Hematopoietic multipotent progenitor cell treated with erythropoietin and hydrocortisone succinate and interleukin-3 and kit ligand, for 6 days (in vitro differentiated cells): ENCODE measurements at places on chromosomes 1 and 21.

- DNase-seq, result no peak
These were observed 1290.5 kb upstream of the B3GALT2 start for GRCh38 chr1:194476872-194477271.

GRCh38 chr1:227092069-227092468 is 152.0 kb downstream of the COQ8A start:
- DNase-seq, result no peak

DNA sequence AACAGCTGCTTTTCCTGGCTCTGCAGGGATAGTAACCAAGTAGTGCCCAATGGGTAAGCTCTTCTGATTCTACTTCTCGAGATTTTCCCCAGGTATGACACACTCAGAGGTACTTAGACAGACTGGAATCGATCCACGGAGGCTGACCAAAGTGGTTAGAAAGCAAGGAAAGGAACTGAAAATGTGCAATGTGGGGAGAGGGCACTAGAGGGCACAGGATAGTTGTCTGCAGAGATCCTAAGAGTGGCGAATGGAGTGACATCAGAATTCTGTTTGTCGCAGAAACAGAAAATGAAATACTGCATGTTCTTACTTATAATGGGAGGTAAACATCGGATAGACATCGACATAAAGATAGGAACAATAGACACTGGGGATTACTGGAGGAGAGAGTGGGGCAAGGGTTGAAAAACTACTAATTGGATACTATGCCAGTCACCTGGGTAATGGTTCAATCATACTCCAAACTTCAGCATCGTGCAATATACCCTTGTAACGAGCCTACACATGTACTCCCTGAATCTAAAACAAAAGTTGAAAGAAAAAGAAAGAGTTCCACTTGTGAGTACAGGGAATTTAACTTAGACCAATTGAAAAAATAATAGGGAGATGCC is 23.3 kb downstream of the CYP2J2 start:
- DNase-seq, result peak; percentile 59

DNA sequence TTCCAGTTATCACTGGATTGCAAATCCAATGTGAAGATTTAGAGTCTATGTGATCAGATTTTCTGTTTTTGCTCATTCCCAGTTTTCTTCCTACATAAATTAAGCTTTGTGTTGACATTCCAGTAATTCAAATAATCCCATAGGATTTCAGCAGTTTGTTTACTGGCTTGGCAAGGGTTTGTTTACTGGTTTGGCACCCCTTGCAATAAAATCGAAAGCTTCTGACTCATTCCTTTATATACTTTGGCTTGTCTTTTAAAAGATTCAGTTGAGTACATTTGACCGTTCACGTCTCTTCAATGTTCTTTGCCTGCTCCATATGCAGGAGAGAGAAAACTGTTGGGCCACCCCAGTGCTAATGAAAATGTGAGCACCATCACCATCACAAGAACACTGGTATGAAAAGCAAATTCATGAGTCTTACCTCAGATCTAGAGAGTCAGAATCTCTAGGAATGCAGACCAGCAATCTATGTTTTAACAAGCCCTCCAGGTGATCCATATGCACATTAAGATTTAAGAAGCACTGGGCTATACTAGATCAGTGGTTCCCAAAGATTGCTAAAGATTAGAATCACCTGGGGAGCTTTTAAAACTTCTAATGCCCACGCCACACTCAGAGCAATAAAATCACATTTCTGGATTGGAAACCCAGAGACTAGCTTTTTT is 32.8 kb downstream of the ZC3H11B start:
- DNase-seq, result no peak

DNA sequence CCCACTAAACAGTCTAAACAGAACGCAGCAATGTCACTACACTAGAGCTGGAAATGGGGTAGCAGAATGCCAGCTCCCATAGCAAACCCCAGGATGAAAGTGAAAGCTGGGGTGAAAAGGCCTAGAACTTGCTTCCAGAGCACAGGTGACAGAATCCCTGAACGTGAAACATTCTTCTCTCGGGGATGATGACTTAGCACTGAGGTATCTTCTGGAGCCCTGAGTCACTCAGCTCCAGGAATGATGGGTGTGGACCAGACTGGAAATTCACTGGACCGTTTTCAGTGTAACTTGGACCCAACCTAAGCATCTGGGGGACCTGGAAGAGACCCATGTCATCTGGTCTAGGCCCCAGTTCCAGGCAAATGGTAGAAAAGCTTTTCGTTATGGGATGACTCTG is 108.9 kb downstream of the CDC7 start:
- no peak for DNase-seq

DNA sequence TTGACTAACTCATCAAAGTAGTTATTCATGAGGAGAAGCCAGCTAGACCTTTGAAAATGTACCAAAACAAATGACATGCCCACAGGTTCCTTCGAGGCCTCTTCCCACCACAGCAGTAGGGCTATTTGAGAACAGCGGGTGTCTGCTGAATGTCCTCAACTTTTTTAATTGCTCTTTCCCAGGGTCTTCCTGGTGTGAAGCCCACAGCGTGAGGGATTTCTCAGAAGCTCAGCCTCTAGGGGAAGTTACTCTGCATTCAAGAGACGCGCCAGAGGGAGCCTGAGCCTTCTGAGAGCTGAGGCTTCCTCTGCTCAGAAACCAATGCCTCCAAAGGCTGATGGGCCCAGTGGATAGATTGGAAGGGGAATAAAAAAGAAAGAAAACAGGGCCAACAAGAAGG is 153.6 kb downstream of the OLFM3 start:
- no peak for DNase-seq

- no peak for DNase-seq
These were observed 3.4 kb downstream of the LINGO4 start for GRCh38 chr1:151801846-151802245.

DNA sequence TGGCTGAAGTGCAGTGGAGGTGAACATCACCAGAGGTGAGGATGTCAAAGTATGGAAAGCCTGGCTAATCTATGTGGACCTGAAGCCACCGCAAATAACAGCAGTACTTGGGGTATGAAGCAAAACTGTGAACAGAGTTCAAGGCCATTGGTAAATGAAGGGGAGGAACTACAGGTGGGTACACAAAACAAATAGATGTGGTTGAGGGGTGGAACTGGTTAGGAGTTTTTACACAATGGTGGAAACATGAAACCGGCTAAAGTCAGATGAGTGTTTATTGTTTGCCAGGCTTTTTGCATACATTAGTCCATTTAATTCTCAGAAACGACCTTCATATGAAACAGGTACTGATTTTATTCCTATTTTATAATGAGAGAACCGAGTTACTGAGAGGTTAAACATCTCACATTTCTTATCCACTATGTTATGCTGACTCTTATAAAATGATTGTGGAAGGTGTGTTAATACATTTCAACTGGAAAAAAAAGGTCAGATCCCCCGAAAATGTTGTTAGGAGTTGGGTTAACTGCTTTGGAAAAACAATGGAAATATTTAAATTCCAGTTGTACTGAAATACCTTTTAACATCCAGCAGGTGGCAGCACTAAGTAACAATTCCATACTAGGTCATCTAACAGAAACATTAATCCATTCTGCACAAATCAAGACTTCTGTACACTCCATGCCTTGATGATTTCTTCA is 44.3 kb upstream of the GTF2B start:
- peak; percentile 75 for DNase-seq

- DNase-seq, result peak; percentile 79
These were observed 12.6 kb downstream of the ZC3H12A start for GRCh38 chr1:37486680-37487618.

DNA sequence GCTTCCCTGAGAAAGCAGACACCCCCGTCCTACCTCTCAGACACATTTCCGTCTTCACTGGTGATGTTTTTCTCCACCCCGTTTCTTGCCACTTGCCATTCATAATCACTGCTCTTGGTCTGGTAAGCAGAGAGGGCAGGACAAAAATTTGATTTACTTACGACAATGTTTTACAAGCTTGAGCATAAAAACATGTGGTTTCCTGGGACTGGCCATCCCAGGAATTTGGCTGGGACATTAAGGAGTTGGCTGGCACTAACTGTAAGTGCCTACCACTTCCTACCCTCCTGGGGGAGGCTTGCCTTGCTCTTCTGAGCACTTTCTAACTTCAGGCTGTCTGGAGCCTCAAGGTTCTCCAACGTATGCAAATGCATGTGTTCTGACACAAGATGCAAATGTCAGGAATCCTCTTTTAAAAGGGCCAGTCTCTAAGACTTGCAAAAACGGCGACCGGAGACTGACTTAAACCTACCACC is 24.2 kb downstream of the ZBTB18 start:
- no peak for DNase-seq

DNA sequence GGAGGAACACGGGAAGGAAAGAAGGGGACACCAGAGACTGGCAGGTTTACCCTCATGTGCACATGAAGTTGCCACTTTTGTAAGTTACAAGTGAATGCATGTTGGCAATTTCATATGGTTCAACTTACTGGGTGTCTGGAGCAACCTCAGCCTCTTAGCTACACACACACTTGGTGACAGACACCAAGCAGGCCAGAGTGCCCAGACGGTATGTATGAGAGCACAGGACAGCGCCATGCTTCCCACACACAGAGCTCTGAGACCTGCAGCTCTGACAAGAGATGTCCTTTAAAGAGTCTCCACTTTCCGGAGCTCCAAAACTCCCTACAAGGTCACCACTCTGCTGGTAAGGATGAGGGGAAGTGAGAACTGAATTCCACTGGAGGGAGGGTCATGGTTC is 1.9 kb upstream of the TRABD2B start:
- DNase-seq, result no peak

DNA sequence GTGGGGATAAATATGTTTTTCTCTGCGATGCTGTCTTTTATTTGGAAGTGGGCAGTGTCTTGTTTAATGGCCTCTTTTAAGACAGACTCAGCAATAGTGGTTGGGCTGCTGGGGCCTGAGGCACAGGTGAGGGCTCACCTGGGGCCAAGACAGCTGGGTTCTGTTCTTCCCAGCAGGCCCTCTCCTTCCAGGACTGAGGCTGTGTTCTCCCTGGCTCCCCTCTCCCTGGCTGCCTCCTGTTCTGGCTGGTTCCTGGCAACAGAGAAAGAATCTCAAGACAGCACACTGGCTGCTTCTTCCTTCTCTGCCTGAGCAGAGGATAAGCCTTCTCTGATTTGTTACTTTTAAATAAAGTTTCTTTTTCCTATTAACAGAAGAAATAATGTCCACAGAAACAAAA is 7.4 kb upstream of the GRHL3 start:
- DNase-seq, result no peak

DNA sequence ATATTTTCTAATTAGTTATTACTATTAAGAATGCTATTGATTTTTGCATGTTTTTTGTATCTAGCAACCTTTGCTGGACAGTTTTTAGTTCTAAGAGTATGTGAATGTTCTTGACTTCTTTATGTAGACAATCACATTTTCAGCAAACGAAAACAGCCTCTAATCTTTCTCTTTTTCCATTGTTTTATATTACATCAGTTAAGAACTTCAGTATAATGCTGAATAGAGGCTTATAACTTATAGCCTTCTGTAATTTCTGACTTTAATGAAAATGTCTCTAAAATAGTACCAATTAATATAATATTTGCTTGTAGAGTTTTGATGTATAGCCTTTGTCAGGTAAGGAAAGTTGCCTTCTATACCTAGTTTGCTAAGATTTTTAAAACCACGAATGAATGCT is 33.2 kb upstream of the ATF3 start:
- DNase-seq, result no peak

GRCh38 chr1:175597969-175598765 is 145.2 kb downstream of the TNR start:
- DNase-seq, result no peak

GRCh38 chr1:115090186-115090490 is 835 bp upstream of the TSPAN2 start:
- no peak for DNase-seq

DNA sequence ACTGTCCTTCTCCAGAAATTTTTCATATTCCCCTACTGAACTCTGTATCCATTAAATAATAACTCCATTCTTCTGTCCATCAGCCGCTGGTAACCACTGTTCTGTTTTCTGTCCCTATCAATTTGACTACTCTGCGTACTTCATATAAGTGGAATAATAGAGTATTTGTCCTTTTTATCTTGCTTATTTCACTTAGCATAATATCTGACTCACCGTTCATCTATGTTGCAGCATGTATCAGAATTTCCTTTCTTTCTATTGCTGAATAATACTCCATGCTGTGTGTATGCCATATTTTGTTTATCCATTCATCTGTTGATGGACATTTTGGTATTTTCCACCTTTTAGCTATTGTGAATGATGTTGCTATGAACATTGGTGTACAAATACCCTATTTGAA is 71.9 kb downstream of the CEP350 start:
- DNase-seq, result no peak

- no peak for DNase-seq
These were observed 525.0 kb downstream of the PTPRU start for GRCh38 chr1:29761159-29761928.

DNA sequence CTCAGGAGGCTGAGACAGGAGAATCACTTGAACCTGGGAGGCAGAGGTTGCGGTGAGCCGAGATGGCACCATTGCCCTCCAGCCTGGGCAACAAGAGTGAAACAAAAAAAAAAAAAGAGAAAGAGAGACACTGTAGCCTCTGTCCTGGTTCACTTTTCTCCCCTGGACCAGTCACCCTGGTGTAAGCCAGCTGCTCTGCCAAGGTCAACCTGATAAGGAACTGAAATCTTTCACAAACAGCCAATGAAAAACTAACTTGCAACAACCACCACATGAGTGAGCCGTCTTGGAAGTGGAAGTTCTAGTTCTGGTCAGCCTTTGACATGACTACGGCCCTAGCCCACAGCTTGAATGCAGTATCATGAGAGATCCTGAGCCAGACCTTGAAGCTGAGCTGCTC is 36.8 kb upstream of the CXADR start:
- DNase-seq, result no peak
